Brain pericyte (primary cell): ENCODE measurements at places on chromosomes 5 and 9.

- DNase-seq: no peak
Measured at GRCh38 chr5:76386360-76386759, 16.7 kb upstream of the IQGAP2 start.

- DNase-seq: no peak
Measured at GRCh38 chr5:138230981-138231589, 18.0 kb upstream of the CDC23 start.

GRCh38 chr9:120362446-120362845 lies 217.5 kb downstream of the CDK5RAP2 start:
- no peak for DNase-seq

GRCh38 chr9:134420281-134420845 lies 94.1 kb downstream of the RXRA start:
- DNase-seq: no peak

DNA sequence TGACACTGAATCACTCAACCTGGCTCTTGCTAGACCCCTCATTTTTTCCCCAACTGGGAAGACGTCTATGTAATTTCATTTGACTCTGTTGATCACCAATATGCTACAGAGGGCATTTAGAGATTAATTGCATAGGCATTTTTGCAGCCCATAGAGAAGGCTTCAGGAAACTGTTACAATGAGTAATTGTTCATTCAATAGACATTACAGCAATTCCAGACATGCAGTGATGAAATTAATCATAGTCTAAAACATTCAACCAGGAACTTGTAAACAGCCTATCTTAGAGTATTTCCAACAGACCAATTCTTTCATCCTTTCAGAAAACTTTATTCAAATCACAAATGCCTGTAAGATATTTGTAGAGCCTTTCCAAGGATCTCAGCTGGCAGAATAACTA lies 122.3 kb downstream of the MARCHF11 start:
- DNase-seq: no peak

GRCh38 chr5:159444441-159445082 lies 114.3 kb upstream of the IL12B start:
- DNase-seq: peak; percentile 33

- no peak for DNase-seq
Measured at GRCh38 chr5:11044581-11044980, 283.5 kb upstream of the DAP start.

DNA sequence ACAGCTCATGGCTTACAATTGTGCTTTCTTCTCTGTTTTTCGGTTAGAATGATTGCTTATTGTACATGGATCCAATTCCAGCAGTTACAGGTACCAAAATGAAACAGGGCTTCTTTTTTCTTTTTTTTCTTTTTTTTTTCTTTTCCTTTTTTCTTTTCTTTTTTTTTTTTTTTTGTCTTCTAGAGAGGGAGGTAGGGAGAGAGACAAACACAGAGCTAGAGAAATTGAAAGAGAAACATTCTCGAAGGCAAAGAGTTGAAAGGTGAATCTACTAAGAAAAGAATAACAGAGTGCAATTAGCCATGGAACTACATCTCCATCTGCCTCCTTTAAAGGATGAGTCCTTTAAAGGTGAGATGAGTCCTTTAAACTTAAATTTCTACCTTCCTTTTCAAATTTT lies 1.0 kb upstream of the EDIL3 start:
- DNase-seq: no peak

DNA sequence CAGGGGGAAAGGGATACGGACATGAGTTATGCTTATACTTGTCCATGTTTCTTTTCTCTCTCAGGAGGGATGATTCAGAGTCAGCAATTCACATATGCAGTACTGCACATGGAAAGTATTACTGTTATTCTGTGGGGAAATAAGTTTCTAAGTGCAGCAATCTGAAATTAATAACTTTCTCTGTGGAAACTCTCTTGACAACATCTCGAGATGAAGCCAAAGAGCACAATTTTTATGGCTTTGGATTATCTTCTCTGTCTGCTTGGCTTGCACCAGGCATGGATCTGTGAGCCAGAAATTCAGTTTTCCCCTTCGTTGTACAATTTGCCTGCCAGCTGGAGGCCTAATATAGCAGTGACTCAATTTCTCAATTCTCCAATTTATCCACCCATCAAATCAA lies 2.5 kb upstream of the NDFIP1 start:
- no peak for DNase-seq

DNA sequence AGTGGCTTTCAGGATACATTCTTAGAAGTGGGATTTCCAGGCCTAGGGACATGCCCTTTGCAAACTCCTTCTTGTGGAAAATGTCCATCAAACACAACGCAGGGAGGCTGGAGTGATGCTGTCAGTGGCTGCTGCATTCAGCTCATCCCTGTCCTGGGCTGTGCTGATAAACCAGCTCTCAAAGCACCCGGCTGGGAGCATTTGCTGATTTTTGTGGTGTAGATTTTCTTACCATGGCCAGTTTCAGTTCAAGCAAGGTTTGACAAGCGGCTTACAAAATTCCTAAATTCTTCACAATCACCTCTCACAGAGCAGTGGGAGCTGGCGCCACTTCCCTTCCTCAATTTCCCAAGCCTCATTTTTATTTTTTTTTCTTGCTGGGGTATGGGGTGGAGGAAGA lies 28.2 kb downstream of the FAM163B start:
- DNase-seq: no peak

GRCh38 chr5:142507531-142508372 lies 178.1 kb downstream of the FGF1 start:
- no peak for DNase-seq

DNA sequence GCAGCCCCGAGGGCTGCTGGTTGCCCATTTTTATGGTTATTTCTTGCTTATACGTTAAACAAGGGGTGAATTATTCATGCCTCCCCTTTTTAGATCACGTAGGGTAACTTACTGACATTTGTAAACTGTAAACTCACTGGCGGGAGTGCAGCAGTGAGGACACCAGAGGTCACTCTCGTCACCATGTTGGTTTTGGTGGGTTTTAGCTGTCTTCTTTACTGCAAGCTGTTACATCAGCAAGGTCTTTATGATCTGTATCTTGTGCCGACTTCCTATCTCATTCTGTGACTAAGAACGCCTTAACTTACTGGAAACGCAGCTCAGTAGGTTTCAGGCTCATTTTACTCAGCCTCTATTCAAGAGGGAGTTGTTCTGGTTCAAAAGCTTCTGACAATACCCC lies 155.0 kb upstream of the PRDM9 start:
- DNase-seq: no peak

DNA sequence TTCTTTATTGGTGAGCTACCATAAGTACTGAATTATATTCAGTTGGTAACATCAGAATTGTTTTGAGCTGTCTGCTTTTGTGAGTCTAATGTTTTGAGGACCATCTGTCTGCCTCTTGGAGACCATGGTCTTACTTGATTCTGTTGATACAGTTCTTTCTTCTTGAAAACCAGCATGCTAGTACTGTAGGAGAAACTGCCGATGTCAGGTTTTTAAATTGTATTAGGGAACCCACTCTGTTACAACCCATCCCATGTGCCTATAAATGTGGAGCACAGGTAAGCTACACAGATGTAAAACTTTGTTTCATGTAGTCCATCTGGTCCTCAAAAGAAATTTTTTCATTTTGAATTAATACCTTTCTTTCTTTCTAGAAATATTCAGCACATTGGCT lies 103.4 kb upstream of the DMRTA1 start:
- no peak for DNase-seq

GRCh38 chr5:125683669-125684068 lies 739.5 kb upstream of the GRAMD2B start:
- no peak for DNase-seq

DNA sequence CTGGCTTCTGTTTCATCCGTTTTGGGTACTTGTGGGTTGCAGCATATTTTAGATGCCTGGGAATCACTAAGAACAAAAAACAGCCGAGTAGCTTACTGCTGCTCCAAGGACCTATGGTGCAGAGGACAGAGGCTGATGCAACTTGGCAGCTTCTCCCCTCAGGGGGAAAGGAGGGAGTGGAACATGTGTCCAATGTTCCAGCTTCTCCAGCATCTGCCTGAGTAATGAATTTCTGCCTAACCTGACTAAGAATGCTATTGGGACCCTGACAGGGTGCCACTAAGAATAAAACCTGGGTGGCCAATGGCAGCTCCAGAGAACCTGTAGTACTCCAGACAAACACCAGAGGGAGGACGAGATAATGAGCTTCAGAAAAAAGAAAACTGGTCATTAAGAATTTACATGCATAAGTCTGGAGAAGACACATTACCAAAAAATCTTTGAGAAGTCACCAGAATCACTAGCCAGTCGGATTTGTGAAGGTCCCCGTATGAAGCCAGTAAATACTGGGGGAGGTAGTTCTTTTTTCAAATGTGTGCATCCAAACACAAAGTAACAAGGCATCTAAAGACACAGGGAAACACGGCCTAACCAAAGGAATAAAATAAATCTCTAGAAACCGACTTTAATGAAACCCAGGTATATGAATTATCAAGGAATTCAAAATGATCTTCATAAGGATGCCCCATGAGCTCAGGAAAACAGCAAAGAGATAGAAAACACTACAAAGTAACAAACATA lies 293.5 kb downstream of the HINT1 start:
- no peak for DNase-seq

DNA sequence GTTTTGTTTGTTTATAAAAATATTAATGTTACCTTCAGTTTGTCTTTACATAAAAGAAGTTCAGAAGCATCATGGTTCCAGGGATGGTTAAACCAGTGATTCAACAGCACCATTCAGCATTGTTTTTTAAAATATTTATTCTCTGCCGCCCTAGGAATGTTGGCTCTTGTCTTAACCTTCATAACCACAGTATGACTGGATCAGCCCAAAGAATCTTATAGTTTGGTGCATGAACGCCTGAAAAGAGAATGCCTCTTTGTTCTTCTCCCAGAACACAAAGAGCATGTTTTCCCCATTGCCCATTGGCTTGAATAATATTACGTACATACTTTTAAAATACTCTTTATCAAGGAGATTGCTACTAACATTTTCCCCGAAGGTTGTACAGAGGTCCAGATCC lies 413.4 kb downstream of the ANXA1 start:
- no peak for DNase-seq

DNA sequence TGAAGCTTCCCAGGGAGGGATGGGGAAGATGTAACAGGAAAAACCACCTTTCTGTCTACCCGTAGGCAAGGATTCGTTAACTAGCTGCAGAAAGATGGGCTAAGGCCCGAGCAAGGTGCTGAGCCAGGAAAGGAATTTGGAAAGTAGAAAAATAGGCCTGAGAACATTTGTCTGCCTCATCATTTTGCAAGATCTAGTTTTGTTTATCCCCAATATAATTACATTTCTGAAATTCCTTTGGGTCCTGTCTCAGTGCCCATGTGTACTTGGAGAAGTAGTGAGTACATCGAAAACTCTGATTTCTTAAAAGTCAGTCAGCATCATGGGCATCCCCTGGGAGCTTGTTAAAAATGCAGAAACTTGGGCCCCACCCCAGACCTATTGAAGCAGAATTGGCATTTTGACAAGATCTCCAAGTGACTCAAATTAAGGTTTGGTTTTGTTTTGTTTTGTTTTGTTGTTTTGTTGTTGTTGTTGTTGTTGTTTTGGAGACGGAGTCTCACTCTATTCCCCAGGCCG lies 52.1 kb upstream of the CEMIP2 start:
- no peak for DNase-seq

GRCh38 chr5:112794410-112794809 lies 56.7 kb downstream of the APC start:
- no peak for DNase-seq

DNA sequence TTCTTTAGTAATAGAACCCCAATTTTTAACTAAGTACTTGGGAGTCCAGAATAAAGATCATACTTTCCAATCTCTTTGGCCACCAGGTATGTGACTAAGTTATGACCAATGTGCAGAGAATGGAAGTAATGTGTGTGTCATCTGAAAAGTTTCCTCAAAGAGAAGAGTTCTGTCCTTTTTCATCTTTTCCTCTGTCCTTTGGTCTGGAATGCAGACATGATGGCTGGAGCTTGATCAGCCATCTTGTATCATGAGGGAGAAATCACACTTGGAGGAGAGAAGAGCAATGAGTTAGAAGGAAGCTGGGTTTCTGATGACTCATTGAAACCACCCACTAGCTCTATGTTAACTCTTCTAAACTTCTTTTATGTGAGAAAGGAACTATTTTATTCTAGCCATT lies 5.5 kb upstream of the CPEB4 start:
- no peak for DNase-seq

- DNase-seq: no peak
Measured at GRCh38 chr5:42518595-42519221, 95.5 kb downstream of the GHR start.

- no peak for DNase-seq
Measured at GRCh38 chr5:135905144-135905543, 9.5 kb upstream of the IL9 start.

DNA sequence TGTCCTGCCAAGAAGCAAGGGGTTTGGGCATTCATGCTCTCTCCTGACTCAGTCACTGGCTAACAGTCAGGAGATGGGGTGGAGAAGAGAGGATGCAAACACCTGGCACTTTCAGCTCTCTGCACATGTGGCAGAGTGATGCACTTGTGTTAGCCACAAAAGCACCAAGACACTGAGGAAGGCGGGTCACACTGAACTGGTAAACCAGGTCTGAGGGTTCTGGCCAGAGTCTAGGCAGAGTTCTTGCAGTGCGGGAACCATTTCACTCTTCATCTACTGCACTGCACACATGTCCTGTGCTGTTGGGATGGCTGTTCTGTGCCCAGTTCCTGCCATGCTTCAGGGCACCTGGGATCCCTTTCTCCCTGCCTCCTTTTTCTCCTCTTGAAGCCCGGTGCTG lies 157.1 kb upstream of the GDNF start:
- DNase-seq: no peak

- DNase-seq: no peak
Measured at GRCh38 chr5:87307796-87308423, 40.2 kb downstream of the RASA1 start.

GRCh38 chr5:9423571-9423970 lies 122.3 kb downstream of the SEMA5A start:
- DNase-seq: no peak

- no peak for DNase-seq
Measured at GRCh38 chr9:113309204-113309813, 6.1 kb upstream of the RNF183 start.

- DNase-seq: no peak
Measured at GRCh38 chr5:3340471-3340870, 255.2 kb upstream of the IRX1 start.

DNA sequence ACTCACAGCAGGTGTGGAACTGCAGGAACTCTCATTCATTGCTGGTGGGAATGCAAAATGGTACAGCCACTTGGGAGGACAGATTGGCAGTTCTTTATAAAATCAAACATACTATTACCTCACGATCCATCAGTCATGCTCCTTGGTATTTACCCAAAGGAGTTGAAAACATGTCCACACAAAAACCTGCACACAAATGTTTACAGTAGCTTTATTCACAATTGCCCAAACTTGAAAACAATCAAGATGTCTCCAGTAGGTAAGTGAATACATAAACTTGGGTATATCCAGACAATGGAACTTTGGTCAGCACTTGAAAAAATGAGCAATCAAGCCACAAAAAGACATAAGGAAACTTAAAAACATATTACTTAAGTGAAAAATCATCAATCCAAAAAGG lies 215.5 kb downstream of the IRX1 start:
- no peak for DNase-seq

- DNase-seq: no peak
Measured at GRCh38 chr9:16656432-16657169, 213.9 kb downstream of the BNC2 start.
